Stimulated activated CD8-positive, alpha-beta memory T cell treated with anti-CD3 and anti-CD28 coated beads, Interleukin-7, amount 100 ng/mL, for 1 hour (primary cell): ENCODE measurements at places on chromosomes 1 and 21.

DNA sequence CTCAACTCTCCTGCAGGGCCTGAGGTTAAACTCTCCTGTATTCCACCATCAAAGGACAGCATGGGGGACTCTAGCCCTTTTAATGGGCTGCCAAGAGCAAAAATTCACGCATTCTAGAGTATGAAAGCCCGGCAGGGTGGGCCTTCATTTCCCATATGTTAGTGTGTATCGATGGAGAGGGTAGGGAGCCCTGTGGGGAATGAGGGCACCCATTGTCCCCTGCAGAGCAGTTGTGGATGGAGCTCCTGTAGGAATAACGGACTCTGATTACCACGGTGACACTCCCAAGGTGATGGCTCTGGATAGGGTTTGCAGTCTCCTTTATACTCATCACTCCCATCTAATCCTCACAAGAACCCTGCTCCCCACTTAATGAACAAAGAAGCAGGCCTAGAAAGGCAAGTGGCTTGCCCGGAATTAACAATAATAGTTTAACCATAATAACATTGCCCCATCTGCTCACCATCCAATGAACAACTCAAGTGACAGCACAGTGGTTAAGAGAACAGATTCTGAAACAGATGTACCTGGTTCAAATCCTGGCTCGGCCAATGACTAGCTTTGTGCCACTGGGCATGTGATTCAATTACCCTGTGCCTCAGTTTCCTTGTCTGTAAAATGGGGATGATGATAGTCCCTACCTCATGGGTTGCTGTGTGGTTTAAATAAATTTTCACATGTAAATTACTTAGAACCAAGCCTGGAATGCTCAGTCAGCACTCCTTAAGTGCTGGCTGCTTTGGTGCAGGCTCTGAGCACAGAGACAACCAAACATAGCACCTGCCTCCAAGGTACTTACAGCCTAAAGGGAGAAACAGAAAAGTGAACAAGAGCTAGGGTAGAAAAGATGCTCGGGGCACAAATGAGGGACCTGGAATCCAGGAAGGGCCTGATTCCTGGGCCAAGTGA, 29.0 kb downstream of the HIVEP3 start:
- DNase-seq: no peak

- no peak for DNase-seq
Measured at GRCh38 chr1:198031086-198031485, 113.9 kb downstream of the LHX9 start.

DNA sequence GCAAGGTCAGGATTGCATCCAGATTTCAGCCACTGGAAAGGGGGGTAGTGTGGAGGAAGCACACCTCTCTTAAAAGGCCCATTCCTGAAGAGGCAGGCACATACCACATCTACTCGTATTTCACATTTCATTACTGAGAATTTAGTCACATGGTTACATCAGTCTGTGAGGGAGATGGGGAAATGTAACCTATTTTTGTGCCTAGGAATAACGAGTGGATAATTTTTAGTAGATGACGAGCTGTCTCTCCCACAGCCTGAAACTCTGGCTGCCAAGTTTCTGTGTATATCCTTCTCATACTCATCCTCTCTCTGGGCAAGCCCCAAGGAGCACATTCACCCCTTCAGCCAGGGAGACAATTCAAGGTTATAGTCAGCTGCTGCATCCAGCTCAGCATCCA, 10.3 kb upstream of the C21orf91 start:
- no peak for DNase-seq

GRCh38 chr21:34812504-34813265, 143.9 kb downstream of the CLIC6 start:
- no peak for DNase-seq

DNA sequence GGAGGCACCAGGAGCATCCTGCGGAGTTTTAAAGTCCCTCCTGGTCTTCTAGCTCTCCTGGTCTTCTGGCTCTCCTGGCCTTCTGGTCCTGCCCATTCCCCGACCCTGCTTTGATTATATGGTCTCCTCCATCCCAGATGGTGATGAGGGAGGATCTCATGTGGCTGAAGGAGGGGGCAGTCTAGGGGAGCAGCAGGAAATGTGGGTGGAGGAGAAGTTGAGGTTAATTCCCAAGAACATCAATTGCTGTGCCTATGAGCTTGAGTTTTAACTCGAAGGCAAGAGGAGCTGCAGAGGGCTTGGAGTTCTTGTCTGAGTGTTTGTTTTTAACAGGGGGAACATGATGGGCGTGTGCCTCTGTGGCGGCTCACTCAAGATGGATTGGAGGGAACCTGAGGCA, 408.8 kb downstream of the MATN1 start:
- no peak for DNase-seq

GRCh38 chr1:17984583-17984982, 123.0 kb upstream of the IGSF21 start:
- DNase-seq: no peak

GRCh38 chr1:247713753-247714152, 2.7 kb downstream of the OR6F1 start:
- DNase-seq: no peak

GRCh38 chr1:178942285-178943198, 71.7 kb upstream of the ANGPTL1 start:
- DNase-seq: no peak

DNA sequence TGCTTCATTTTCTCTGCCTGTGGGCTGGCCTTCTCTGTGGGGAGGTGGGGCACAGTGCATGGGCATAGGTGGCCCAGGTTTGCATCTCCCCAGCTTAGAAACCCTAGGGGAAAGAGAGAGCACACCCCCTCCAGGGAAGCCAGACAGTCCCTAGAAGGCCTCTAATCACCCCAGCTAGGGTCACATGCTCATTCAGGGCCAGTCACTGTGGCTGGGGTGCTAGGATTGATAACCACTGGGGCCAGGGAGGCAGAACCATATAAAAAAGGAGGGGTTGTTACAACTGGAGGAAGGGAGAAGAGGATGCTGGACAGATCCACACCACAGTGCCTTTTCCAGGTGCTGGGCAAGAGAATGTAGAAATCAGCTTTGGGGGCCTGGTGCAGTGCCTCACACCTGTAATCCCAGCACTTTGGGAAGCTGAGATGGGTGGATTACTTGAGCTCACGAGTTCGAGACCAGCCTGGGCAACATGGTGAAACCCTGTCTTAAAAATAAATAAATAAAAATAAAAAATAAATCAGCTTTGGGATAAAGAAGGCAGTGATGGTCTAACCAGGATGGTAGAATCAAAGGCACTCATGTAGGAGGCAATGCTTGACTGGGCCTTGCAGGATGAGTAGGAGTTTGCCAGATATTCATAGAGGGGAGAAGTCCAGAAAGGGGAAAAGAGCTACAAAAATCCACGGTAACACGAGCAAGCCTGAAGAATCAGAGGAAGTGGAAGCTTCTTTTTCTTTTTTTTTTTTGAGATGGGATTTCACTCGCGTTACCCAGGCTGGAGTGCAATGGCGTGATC, 19.5 kb downstream of the FBLIM1 start:
- DNase-seq: no peak

DNA sequence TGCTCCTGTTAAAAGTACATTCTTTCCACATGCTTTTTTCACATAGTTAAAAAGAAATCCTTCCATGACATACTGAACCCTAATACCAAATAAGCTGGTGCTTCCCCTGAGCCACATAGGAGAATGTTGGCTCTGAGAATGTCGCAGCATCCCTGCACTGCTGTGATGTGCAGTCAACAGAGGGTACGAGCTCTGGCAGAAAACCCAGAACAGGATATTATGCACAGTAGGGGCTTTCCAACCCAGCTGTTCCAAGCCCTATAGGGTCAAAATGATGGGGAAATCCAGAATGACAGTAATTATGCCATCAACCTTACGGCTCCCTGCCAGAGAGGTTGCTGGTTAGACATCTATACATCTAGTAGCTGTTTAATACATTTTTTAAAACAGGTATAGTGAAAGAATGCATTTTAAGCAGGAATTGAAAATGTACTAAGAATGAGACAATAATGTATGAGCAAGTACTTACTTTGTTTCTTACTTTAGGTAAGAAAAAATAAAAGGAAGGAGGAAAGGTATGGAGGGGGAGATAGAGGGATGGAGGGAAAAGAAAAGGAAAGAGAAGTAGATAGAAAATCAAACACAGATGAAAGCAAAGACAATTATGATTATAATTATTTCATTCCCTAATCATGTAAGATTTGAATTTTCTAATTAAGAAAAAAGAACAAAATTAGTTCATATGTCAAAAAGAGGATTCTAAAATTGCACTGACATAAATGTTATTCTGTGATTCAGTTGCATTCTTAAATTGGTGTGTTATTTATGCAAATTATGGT, 126.0 kb downstream of the NR5A2 start:
- peak; percentile 10 for DNase-seq

DNA sequence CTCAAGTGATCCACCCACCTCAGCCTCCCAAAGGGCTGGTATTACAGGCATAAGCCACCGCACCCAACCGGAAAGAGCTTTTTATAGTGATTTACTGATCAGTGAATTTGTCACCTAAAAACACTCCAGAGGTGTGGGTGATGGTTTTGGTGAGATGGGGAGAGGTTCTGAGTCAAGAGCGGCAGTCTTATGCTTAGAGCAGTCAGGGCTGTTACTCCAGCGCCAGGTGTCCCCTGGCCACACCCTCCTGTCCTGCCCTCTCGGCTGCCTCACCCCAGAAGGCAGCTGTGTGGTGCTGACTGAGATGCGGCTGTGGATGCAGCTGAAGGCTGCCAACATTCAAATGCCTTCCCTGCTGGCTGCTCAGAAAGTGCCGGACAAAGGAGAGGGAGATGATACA, 94.5 kb upstream of the LPGAT1 start:
- no peak for DNase-seq

GRCh38 chr1:5991381-5992025, 722 bp downstream of the NPHP4 start:
- DNase-seq: no peak

GRCh38 chr1:66265796-66266195, 268.2 kb upstream of the SGIP1 start:
- no peak for DNase-seq

DNA sequence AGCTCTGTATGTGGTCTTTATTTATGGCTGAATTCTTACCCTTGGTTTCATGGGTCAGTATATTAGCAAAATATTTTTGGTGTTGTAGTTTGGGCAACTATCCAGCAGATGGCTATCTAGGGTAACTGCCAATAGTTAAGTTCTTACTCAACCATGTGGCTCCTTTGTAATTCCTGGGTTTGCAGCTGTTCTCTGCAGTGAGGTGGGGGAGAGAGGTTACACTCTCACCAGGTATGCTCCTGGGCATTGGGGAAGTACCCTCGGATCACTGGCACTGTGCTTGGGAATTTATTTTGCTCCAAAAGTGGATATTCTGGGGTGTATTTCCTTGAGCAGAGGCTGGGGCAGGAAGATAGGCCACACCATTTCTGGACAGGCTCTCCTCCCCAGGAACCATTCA, 436.7 kb upstream of the TMPRSS15 start:
- no peak for DNase-seq

GRCh38 chr1:151832318-151832980, 847 bp upstream of the RORC start:
- no peak for DNase-seq

DNA sequence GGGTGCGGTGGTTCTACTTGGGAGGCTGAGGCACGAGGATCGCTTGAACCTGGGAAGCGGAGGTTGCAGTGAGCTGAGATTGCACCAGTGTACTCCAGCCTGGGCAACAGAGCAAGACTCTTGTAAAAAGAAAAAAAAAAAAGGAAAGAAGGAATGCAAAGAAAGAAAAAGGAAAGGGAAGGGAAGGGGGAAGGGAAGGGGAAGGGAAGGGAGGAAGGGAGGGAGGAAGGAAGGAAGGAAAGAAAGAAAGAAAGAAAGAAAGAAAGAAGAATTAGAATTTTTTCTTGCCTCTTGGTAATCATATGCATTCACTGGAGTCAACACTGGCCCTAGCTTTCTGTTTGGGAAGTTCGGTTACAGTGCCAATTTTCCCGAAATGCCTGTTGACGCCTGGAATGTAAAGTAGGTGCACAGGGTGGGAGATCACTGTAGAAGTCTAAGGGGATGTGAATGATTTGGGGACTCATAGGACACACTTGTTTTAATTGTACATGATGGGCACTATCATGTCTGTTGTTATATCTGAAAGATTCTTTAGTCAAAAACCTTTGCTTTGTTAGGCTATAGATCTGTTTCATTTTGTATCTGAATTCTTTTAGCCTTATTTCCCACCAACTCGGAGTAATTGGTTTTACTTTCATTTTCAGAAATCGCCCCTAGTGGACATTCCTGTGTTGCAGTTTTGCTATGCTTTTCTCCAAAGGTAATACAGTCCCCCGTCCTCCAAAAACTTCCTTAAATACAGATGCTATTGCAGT, 59.8 kb upstream of the MORC3 start:
- no peak for DNase-seq

DNA sequence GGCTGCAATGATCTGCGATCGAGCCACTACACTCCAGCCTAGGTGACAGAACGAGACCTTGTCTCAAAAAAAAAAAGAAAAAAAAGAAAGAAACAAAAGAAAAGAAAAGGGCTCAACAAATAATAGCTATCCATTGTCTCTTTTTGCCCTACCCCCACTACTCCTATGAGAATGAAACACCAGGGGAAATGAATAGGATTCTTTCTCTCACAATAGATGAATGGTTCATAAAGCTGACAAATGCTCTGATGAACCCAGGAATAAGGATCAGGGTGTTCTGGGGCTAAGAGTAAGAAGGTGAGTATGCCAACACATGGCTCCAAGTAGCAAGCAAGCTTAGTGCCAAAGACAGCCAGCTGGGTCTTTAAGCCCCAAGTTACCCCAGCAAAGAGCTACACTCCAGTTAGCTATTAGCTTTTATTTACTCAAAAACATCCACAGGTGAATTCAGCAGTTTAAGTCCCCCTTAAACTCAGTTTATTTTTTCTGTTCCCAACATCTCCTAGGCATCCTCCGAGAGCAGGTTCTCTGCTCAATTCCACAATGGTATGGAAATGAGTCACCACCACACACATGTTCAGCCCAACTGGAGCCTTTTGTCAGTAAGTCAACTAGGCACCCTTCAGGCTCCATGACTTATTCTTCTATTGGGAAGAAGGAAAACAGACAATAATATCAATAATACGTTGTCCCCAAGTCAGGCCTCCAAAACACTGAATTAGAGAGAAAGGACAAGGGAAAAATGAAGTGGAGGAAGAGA, 4.2 kb downstream of the ADORA3 start:
- DNase-seq: no peak

GRCh38 chr1:191350938-191351337, 807.3 kb upstream of the RGS18 start:
- DNase-seq: no peak

GRCh38 chr21:43741423-43742096, 22.6 kb downstream of the PDXK start:
- DNase-seq: no peak

GRCh38 chr1:92262516-92262915, 36.3 kb downstream of the GLMN start:
- no peak for DNase-seq

DNA sequence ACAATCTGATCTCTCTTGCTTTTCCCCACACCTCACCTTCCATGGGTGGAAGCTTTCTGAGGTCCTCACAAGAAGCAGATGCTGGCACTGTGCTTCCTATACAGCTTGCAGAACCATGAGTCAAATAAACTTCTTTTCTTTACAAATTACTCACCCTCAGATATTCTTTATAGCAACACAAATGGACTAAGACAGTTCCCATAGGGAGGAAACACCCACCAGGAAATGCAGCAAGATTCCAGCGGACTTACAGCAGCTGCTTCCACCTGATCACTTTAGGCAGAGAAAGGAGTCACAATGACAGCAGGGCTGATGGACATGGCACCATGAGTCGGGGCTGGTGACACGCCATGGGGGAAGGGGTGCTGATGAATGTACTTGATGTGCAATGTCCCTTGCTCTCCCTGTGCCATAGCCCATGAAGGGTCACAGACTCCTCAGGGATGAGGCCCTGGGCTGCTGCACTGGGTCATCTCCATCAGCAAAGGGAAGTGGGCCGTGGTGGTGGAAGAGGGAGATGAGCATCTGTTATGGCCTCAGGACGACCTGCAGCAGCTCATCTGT, 53.9 kb downstream of the PRSS38 start:
- no peak for DNase-seq
